Esophagus squamous epithelium (tissue), 5 donors: ENCODE measurements at places on chromosomes 4 and X.

DNA sequence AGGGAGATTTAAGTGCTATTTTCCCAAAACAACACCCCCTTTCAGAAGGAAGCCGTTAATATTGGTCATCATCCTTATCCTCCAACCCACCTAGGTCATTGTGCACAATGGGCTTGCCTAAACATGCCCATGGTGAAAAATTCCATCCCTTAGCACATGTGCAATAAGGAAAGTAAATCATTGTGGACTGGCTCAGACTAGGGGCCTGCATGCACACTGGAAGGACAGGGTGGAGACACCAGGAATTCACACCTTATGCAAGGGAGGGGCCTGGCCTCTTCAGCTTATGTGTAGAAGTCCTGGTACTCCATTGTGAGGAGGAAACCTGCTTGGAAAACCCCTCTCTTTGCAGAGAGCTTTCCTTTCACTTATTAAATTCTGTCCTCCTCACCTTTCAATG, 311.4 kb upstream of the NDST4 start:
- no peak for DNase-seq

DNA sequence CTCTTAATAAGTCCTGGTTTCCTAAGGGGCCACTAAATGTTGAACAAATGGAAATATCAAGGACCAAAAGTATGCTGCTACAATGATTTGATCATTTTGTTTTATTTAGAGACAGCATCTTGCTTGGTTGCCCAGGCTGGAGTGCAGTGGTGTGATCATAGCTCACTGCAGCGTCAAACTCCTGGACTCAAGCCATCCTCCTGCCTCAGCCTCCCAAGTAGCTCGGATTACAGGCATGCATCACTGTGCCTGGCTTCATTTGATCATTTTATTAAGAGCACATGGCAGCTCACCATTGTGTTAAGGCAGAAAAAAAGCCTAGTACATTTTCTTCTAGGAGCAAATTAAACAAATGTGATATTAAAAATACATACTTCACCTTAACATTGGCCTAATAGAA, 52.7 kb downstream of the DCLK2 start:
- DNase-seq: no peak

- no peak for DNase-seq
Observed at GRCh38 chr4:142155347-142155746, 519.0 kb downstream of the IL15 start.

DNA sequence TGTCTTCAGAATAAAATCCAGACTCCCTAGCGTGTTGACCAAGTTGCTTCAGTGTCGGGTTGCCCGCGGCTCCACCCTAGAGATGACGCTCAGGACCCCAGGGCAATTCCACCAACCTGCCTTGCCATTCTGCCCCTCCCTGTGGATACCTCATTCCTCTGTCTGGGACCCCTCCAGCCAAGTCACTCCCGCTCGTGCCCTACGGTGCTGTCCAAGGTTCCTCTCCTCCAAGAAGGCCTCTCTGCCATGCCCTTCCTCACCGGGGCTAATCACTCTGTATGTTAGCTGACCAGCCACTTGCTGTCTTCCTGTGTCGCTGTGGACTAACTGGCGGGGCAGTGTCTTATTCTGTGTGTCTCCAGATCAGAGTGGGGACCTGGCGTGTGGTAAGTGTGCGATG, 46.6 kb downstream of the TENM3 start:
- DNase-seq: no peak

- no peak for DNase-seq
Observed at GRCh38 chrX:129939986-129940385, 34.0 kb downstream of the UTP14A start.

DNA sequence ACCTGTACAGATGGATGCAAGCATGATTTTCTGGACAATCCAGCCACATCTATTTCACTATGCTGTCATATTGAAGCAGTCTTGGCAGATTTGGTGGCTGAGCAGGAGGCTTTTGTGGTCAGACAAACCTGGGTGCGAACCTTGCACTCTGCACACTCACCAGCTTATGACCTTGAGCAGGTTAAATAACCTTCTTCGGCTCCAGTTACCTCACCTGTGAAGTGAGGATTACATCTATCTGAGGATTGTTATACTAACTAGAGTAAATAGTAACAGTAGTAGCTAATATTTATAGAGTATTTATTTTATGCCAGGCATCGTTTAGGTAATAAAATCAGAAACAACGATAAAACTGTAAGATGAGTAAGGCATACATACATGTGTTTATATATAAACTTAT, 150.0 kb downstream of the PPP3CA start:
- DNase-seq: no peak
